MCF 10A (cell line): ENCODE measurements at places on chromosomes 12 and 14.

GRCh38 chr12:132686825-132687210 is 324 bp downstream of the POLE start:
- peak; percentile 17 for DNase-seq

DNA sequence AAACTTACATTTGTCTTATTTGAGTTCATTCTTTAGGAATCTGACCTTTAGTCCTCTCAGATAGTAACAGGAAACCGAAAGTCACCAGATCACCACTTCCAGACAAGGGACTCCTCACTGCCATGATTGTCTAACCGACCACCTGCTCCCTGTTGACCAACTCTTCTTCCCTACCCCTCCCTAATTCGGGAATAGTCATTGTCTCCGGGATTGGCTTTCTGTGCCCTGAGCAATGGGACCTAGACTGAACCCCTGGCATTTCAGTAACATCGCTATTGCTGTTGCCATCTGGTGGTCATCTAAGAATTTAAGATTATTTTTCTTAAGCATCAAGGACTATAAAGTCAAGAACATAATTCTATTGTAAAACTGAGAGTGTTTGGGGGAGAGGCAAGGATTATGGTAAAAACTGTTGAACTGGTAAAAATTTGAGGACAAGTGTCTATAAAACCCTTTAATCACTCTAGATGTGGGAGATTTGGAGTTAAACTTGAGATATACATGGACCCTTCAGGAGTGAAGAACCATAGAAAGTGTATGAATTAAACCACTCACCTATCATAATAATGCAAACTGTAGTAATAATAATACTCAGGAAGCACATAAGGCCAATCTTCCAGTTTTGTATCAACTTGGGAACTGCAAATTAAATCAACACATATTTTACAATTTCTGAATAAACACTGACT is 6.3 kb downstream of the CLEC2A start:
- DNase-seq = peak; percentile 57

DNA sequence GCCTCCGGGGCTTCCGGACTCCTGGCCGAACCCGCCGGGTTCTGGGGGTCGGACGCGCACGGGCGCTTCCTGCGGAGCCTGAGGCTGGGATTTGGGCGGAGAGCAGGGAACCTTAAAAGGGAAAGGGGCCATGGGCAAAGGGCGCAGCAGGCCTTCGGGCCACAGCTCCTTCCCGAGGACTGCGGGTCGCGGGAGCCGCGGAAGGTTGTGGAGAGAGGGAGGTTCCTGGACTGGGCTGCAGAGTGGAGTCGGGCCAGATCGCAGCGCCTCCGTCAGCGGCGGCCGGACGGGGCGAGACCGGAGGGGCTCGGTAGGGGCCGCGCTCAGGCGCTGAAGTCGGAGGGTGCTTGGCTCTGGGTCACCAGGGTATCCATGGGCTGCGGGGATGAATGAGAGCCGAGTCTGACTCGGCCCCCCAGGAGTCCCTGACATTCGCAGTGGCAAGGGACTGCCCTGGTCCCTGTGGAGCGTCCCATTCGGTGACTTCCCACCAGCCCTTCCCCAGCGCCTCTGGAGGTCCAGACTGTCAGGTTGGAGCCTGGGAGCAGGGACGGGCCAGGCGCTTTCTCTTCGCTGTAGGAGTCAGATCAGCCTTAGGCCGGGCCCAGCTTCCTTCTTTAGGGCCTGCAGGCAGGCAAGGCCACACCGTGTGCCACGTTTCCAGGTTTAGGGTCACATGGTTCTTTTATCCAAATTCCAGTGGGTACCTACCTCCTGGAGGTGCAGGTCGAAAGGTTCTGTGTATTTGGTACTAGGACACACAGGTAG is 938 bp upstream of the SLC25A29 start:
- DNase-seq = no peak

DNA sequence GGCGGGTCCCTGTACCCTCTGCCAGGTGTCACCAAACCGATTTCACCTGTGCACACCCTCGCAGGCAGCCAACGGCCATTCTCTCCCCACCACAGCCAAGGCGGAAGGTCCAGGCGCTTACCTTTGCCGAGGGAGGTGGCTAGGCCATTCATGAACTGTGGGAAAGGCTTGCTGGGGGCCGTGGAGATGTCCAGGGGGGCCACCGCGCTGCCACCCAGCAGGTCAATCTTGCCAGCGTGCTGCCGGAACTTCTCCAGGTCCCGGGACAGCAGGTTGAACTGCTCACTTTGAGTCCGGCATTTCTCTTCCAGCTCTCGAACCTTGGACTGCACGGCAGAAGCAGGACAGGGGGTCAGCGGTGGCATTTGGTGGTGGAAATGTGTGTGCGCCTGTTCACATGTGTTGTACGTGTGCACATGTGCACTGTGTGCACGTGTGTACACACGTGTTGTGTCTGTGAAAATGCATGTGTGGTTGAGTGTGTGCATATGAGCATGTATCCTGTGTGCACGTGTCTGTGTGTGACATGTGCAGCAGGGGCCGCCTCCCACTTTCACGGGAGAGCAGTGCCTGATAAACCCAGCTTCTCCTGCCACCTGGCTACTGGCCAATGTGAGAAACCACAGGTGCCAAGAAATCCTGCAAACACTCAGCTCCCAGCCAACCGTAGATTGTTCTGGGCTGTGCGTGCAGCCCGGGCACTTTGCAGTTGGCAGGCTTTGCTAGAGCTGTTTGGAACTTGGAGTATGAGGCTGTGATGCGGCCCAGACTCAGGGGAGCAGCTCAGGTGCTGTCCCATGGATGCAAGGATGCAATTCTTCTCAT is 118.9 kb downstream of the PIWIL1 start:
- no peak for DNase-seq

GRCh38 chr12:70543444-70543843 is 93.8 kb downstream of the PTPRB start:
- DNase-seq = peak; percentile 96

DNA sequence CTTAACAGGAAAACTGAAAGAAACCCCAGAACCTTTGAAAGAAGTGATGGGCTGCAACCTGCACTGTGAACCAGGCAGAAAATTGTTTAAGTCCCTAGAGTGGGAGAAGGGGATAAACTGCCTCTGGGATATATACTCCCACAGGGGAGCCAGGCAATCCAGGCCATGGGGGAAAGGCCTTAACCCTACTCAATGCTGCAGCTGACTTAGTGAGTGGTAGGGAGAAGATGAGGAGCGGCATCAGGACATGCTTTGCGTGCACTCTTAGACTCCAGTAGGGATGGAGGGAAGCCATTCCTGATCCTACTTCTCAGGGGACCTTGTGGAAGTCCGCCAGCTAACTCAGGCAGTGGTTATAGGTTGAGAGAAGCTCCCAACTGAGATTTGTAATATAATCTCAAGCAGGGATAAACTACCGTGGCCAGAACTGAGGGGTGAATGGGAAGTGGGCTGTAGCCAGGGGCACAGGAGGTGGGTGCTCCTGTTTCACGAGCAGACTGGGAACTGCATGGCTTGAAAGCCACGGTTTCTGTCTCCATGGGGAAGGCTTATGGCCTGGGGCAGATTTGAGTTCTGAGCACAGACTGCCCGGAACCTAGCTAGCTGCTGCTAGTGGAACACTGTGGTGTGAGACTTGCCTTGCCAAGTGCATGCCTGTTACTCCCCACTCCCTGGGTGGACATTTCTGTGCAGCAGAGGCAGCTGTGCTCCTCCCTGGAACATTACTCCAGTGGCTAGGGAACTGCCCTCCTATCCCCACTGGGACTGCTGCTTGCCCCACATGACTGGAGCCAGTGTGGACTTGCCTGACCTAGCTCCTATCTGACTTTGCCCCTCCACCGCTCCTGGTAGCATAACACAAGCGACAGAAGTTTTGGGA is 119.2 kb upstream of the SCAF11 start:
- DNase-seq = no peak

GRCh38 chr12:131608740-131609690 is 101.9 kb upstream of the SFSWAP start:
- peak; percentile 66 for DNase-seq

DNA sequence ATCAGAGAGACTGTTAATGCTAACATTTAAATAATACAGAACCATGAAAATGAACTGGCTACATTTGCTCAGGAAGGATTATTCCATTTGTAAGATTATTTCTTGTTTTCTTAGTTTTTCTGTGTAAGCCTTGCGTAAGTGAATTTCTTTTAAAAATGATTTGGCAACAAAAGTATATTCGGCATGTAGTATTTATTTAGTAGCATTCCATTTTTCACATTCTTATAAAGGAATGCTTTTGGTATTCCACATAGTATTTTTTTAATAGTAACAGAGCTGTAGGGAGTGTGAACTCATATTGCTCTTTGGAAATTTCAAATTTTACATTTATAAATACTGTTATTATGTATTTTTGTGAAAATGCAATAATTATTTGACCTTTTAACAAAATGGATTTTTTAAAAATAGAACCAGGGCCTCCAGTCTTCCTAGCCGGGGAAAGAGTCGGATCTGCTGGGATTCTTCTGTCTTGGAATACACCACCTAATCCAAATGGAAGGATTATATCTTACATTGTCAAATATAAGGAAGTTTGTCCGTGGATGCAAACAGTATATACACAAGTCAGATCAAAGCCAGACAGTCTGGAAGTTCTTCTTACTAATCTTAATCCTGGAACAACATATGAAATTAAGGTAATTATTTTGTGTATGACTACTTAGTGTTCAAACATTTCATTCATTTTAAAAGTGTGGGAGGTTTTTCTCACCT is 1.2 kb downstream of the PTPRQ start:
- no peak for DNase-seq

DNA sequence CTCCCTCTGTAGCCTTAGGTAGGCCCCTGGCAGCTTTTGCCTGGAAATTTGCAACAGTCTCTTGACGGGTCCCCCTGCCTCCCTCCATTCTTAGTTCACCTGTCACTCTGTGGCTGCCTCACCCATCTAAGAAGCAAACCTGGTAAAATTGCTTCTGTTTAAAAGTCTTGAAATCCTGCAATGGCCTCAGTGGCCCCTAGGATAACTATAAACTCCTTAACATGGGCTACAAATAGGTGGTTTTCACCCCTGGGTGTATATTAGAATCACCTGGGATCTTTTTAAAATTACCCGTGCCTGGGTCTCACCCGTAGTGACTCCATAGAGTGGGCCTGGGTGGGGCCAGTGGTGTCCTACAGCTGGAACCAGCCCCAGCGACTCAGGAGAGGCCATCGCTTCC is 332.7 kb downstream of the CACNA1C start:
- DNase-seq = no peak

GRCh38 chr12:70648191-70648590 is 11.0 kb upstream of the PTPRB start:
- no peak for DNase-seq

DNA sequence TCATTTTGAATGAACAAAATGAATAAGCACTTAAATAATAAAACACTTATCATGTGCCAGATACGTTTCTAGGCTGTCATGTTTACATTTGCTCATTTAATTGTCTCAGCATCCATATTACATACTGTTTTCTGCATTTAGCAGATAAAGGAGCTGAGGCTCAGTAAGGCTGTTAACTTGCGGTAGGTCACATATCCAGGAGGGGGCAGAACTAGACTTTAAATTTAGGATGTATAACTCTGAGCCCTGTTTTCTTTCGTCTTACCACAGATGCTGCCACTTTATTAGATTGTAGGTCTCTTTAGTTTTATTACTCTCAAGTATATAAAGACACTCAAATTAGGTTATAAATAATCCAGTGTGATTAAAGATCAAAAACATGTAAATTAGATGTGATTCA is 17.7 kb downstream of the IRAK4 start:
- peak; percentile 28 for DNase-seq

DNA sequence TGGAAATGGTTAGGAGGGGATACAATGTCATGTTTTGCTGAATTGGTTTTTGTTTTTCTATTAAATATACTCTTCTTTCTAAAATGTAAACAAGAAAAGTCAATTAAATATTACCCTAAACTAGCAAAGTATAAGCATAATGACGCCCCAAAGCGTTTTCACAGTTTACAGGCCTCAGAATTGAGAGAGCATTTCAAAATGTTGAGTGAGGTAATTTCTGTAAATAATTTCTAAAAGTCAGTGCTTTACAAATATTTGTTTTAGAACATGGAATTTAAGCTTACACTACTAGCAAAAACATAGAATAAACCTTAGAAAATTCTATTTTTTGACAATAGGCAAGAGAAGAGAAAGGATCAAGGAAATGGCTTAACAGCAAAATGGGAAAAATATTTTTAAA is 958.4 kb upstream of the USP15 start:
- no peak for DNase-seq

DNA sequence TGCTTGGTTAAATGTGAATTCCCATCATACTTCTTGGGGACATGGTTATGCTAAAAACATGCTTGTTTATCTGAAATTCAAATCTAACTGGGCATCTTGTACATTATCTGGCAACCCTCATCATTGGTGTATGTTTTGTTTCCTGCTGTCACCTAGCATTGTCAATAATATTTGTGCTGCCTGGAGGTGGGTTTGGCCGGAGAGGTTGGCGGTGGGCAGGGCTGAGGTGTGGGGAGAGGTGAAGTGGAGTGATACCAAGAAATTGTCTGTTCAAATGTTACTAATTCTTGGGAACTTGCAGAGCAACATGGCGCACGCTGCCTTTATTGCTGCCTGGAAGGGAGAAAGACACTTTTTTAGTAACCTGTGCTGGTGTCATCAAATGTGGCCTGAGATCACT is 280.5 kb downstream of the VRK1 start:
- no peak for DNase-seq

DNA sequence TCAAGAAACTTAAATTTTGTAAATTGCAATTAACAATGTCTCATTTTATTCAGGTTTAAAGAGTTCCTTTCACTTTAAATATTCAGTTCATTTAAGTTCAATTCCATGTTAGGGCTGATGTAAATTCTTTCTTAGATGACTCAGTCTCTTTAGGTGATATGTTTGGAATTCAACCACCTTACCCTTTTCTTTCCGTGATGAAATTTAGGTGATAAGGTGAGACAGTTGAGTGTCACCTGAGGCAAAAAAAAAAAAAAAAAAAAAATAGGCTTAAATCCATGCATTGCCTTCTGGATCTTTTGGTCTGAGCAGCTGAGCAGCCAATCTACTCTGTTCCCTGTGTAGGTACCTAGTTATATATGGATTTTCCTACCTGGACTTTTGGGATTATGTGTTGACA is 299.5 kb downstream of the DAD1 start:
- no peak for DNase-seq

DNA sequence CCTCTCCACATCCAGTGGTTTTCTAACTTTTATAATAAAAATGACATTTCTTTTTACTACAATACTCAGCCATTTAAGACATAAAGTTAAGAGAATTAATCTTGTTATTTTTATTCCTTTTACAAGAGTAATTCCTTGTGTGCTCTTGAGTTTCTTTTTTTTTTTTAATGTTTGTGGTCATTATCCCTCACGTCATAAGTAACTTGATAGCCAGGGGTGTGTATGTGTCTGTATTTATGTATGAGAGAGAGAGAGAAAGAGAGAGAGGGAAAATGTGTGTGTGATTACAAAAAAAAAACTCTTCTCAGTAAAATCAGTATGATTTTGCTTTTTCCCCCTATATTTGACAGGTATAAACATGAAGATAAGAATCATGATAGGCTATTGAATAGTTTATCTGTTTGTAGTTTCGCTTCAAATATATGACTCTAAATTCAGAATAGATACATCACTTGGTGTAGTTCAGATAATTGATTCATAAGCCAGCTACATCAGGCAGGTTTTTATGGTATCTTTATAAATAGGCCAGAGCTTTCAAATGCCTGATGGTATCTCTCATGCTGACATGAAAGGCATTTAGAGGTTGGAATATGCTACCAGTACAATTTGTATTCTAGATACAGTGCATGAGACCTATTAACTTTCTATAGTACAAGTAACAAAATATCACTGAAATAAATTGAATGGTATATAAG is 34.9 kb downstream of the RERGL start:
- DNase-seq = no peak
